RWPE2 (cell line): ENCODE measurements at places on chromosomes 13 and 19.

DNA sequence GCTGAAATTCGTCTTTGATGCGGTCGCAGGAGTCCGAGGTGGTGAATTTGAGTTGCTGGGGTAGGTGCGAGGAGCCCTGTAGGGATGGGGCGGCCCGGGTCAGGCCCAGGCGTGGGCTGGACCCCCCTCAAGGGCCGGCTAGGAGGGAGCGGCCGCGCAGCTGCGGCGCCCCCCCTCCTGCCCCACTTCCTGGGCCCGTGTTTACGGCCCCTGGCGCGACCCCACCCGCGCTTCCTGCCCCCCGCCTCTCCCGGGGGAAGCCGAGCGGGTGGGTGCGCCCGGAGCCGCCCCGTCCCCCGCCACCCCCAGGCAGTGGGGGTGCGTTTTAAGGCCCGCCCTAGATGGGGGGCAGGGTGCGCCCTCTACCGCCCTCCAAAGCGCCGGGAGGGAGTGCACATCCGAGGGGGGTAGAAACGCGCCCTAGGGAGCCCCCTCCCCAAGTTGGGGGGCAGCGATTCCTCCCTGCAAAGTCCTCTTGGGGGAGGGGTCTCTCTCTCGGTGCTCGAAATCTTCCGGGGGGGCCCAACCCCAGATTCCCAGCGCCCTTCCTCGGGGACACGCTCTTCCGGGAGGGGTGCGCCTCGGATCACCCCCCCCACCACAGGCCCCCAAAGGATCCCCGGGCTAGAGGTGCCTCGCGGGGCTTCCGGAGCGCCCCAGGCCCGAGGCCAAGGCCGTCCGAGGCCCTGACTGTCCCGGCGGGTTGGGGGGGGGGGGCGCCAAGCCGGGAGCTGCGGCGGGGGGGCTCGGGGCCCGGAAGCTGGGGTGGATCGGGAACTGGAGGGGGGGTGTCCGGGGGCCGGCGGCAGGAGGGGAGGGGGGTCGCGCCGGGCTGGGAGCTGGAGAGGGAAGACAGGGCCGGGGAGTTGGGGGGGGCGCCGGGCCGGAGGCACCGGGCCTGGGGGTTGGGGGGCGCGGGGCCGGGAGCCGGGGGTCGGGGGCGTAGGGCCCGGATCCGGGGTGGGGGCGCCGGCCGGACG, 823 bp downstream of the TLE5 start:
- DNase-seq, result no peak

DNA sequence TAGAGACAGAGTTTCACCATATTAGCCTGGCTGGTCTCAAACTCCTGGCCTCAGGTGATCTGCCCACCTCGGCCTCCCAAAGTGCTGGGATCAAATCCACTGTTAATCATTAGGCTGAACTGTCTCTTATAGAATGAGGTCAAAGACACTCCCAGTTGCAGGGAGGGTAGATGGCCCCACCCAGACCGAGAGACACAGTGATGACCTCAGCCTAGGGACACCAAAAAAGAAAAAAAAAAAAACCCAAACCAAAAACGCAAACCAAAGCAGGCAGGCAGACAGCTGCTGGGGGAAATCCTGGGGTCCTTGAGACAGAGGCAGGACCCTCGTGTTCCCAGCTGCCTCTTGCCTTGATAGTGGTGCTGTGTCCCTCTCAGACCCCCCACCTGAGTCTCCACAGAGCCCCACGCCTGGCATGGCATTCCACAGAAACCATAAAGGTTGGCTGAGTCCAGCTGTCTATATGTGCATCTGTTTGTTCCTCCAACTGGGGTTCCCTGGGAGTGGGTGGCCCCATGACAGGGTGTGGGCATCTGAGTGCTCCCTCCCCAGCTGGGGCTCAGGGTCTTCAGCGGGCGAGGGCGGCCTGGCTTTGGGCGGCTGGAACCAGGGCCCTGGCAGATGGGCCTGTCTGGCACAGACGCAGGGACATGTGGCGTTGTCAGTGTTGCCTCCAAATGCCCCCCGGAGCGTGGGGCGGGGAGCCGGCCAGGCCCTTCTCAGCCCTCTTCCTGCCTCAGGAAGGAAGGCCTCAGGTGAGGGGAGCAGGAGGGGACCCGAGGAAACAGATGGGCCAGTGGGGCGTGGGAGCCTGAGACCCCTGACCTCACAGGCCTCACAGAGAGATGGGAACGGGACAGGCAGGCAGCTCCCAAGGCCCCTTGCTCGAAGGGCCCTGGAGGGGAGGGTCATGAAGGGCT, 5.2 kb downstream of the DAND5 start:
- no peak for DNase-seq

DNA sequence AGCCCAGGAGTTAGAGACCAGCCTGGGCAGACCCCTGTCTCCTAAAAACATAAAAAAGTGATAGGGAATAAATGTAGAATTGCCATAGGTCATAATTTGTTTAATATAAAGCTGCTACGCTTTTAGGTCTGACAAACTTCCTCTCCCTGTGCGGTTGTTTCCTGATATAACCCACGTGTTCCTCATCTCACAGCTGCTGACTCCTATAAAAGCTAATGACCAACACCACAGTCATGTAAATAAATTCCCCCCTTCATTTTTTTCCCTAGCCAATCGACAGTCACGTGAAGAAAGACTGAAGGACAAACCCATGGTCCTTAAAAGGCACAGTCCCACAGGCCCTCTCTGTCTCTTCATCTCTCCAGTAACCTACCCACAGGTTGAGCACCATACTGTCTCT, 27.5 kb downstream of the ZNF266 start:
- DNase-seq, result no peak

GRCh38 chr19:44893332-44894051, 2.4 kb downstream of the TOMM40 start:
- DNase-seq, result no peak
